ENCODE measurements at places on chromosomes 2 and 18.

DNA sequence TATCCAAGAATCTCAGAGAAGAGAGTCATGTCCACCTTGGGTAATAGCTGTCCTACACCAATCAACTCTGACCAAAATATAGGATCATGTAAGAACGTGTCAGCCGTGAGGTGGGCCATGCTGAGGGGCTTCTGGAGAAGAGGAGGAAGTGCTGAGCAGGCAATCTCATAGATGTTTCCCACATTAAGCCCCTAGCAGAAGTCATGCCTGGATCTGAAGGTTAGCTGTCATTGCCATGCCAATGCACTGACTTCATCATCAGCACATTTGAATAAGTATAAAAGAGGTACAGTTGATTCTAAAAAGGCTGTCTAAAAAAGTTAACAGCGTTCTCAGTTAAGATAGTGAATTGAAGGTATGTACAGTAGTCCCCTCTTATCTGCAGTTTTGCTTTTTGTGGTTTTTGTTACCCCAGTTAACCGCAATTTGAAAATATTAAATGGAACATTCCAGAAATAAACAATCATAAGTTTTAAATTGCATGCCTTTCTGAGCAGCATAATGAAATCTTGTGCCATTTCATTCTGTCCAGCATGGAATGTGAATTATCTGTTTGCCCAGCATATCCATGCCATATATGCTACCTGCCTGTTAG lies 67.2 kb upstream of the TMEM17 start:
- no peak for DNase-seq

DNA sequence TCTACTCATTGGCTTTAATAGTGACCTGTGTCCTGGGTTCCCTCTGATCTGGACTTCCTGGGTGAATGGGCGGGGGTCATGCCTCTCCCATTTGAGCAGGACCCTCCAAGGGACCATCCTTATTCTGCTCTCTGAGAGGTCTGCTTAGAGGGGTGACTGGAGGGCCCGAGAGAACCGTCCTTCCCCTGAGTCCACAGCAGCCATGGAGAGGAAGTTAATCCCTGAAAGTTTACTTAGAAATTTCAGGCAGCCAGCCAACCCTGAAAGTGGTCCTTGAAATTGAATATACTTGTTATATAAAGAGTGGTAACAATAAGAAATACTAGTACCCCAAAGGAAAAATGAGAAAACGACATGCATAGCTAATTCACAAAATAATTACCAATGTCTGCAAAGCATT lies 226.1 kb downstream of the DYSF start:
- no peak for DNase-seq

DNA sequence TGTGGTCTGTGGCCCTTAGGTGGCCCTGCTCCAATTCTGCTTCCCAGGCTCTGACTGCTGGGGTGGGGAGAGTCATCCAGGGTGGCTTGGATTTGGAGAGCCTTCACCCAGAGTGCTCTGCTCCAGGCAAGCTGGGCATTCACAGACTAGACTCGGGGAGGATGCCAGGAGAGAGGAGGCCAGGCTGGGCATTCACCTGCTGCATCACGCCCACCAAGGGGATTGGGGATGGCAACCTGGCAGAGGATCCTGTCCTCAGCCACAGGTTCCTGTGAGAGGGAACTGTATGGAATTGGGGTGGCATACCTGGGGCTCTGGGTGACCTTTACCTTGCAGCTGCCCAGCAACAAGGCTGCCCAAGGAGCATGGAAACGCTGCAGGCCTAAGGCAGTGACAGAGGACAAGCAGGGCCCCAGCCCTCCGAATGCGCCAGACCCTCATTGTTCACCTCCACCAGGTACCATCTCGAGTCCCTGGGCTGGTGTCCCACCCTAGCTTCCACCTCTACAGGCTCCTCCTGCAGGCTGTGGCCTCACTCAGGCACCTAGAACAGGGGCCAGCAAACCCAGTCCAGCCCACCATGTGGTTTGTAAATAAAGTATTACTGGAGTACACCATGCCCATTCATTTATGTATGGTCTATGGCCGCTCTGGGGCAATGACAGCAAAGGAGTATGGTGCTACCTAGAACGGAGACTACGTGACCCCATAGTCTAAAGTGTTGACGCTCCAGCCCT lies 255.3 kb upstream of the RAB6C start:
- no peak for DNase-seq

DNA sequence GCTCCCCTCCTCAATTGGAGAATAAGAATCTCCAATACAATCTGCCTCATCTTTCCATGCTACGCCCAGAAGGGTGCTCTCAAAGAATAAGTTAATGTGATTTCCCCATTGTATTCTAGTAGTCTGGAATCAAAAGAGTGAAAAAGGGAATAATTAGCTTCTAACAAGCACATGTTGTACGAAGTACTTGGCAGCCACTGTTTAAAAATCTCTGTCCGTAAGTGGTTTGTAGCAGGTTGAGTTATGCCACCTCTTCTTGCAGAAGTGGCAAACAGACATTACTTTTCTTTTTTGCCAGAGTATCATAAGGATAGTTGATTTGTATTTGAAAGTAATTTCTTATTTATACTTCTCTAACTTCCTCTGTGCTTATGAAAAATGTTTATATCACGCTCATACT lies 184.7 kb downstream of the CD226 start:
- DNase-seq = no peak

Measured in stimulated activated CD8-positive, alpha-beta memory T cell treated with anti-CD3 and anti-CD28 coated beads, Interleukin-15, amount 100 ng/mL, for 24 hours (primary cell).